Keratinocyte (primary cell): ENCODE measurements at places on chromosomes 12 and 14.

DNA sequence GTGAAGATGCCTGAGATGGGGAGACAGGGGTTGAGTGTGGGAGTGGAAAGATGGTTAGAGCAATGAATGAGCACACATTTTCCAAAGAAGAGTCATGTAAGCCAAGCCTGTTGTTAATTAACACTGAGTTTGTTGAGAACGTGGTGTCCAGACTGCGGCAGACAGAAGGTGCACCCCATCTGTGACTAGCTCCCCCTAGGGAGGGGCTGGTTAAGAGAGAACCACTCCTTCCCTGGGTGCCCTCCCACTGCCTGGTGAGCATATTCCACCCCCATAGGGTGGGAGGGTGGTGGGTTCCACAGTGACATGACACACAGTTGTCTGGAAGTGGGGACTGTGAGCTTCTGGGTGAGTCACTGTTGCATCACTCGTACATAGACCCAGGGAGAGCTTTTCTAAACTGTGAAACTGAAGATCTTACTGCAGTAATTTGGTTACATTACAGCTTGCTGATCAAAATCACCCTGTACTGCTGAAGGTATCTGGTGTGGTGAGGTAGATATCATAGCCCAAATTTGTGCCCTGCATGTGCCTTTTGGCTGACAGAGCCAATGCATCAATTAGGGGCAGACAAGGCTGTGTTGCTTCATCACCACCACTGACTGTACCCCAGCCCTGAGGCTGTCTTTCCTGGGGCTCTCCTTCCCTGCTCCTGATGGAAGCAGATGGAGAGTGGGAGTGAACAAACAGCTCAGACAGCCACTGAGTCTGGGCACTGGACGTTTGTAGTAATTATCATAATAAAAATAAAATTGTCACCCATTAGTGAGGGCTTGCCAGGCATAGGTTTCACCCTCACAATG is 150.9 kb downstream of the EMP1 start:
- no peak for DNase-seq

GRCh38 chr12:107327651-107328182 is 234.4 kb upstream of the CRY1 start:
- no peak for DNase-seq

GRCh38 chr12:123891516-123892179 is 81.0 kb downstream of the CCDC92 start:
- no peak for DNase-seq

- DNase-seq, result no peak
Measured at GRCh38 chr14:71441126-71441525, 491.1 kb upstream of the RGS6 start.

GRCh38 chr14:33486332-33486890 is 464.5 kb downstream of the EGLN3 start:
- no peak for DNase-seq

DNA sequence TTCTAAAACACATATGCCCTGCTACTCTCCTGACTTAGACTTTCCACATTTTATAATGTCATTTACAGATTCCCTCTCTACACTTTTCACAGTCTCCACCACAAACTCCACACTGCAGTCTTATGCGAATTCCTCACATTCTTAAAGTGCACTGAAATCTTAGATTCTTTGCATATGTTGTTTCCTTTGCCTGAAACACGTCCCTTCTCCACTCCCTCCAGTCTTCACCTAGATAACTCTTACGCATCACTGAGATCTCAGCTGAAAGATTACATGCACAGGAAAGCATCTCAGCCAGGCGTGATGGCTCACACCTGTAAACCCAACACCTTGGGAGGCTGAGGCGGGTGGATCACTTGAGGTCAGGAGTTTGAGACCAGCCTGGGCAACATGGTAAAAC is 3.8 kb upstream of the ARHGAP9 start:
- DNase-seq, result no peak

GRCh38 chr12:29082522-29082921 is 66.6 kb upstream of the FAR2 start:
- DNase-seq, result no peak

DNA sequence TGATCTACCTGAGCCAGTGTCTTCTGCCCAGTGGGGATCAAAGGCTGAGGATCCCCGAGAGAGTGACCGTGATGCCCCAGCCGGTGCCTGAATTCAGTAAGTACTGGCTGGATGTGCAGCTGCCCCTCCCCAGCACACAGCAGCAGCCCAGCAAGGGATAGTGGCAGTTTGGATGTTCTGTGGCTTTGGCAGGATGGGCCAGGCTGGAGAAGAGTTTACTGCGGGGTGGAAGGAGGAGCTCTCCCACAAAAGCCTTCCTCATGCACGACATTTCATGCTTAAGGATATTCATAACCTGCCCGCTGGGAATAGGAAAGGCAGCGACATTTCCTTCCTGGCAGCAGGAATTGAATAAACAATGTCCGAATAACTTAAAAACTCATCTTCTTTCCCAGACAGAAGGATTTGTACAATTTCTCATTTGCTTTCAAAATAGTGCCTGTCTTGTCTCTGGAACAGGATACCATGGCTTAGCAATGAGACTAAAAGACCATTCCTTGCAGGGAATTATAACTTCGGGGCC is 135.6 kb upstream of the PRMT8 start:
- no peak for DNase-seq

GRCh38 chr12:15842108-15842507 is 40.1 kb upstream of the STRAP start:
- no peak for DNase-seq

DNA sequence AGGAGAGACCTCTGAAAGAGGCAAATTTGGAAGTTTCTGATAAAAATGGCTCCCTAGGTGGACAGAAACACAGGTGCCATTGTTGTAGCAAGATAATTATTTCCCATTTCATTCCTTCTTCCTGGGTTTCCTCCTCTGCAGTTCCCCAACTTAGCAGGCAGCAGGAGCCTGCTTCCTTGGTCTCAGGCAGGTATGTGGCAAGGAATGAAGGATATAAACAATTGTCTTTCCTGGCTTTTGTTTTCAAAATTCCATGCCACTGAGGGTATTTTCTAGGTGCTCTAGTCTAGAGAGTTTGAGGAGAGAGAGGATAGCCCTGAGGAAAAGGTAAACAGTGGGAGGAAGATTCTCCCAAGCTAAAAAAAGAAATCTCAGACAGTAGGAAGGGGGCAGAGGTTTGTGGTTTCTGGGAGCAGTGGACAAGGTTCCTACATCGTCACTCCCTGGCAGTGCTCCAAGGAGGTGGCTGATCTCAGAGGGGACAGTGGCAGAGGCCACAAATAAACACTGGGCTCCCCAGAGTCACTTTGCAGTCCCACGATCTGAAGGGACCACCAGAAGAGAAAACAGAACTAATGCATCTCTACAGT is 82.6 kb upstream of the IGF1 start:
- DNase-seq, result no peak

GRCh38 chr12:54009171-54010052 is 627 bp downstream of the HOXC8 start:
- no peak for DNase-seq

- DNase-seq, result no peak
Measured at GRCh38 chr14:69346710-69347109, 51.4 kb downstream of the ERH start.

DNA sequence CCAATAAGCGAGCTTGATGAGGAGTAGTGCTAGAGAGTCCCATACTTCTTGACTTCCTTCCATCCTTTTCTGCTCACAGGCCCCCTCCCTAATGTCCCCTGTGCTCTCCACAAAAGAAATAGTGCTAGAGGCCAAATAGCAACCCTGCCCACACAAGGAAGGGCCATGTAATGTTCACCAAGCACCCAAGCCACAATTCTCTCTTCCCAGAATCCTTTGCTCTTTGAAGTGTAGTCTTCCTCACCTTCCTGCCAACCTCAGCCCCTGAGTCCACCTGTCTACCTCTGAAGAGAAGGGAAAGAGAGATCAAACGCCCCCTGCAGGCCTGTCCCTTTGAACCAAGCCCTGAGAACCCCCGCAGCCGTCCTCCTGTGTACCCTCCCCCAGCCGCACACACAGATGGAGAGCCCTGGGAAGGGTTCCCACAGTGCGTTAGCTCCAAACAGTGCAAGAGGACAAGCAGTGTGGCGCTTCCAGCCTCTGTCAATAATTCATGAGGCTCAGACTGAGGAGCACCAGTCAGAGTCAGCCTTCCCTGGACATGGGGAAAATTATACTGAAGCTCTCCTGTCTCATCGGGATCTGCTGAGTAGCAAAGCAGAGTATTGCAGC is 1.9 kb upstream of the DHRS4 start:
- no peak for DNase-seq

- DNase-seq, result no peak
Measured at GRCh38 chr12:56476972-56477432, 8.6 kb downstream of the SPRYD4 start.

GRCh38 chr12:102437511-102437910 is 42.9 kb downstream of the IGF1 start:
- no peak for DNase-seq

DNA sequence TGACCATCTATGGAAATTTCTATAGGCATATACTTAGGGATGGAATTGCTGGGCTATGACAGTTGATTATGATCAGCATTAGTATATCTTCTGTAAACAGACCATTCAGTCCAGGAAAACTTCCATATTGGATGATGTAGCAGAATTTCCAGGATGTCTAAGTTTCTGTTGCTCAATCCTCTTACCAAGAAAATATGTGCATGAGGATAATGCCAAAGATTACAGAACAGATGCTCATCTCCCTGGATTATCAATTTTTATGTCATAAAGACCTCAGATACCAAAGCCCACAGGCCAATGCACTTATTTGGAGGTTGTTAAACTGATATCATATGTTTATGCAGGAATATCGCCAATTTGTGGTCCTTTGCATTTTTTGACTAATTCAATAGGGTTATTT is 354.4 kb upstream of the FLRT2 start:
- DNase-seq, result no peak

- no peak for DNase-seq
Measured at GRCh38 chr14:82080370-82080769, 546.7 kb upstream of the SEL1L start.

GRCh38 chr14:68563251-68564131 is 229.4 kb downstream of the ZFP36L1 start:
- DNase-seq, result no peak

DNA sequence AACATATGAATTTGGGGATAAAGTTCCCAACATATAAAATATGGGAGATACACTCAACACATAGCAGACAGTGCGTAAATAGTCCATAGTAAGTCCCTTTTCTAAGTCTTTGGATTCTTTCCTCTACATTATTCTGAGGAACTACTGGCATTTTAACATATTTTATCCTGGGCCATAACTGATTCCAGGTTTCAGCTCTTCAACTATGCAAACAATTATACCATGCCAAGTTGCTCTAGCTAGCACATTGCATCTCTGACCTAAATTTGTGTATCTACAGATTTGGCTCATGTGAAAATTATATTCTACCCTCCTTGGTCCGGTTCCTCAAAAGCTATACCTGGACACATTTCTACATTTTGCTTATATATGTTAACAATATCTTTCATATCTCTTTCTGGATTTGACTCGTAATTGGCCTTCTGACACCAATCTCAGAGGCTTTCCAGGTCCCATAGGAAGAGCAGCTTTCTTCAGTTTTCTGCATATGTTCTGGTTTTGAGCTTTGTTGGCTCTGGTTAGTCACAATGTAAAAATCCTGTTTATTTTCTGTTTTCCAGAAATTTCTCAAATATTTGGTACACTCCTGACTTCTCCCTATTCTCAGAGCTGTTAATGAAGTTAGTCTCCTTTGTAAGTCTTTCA is 305.4 kb downstream of the BMP4 start:
- no peak for DNase-seq

DNA sequence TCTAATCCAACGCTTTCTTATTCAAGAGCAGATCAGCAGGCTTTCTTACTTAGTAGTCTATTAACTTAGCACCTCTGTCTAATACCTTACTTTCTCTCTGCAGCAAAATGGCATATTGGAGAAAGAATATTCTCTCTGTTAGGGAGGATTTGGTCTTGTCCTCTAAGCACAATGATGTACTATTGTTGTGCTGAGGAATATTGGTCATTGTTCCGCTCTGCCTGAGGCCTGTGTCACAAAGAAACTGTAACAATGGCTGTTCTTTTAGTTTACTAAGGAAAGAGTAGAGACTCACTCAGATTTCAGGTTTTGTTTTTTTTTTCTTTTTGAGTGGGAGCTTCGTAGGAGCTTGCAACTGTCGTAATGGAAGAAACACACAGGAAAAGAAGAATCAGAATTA is 1358.8 kb downstream of the LRFN5 start:
- DNase-seq, result no peak
